ENCODE measurements at places on chromosomes 7 and 10.

GRCh38 chr10:7184660-7185366 is 226.0 kb downstream of the SFMBT2 start:
- no peak for DNase-seq

DNA sequence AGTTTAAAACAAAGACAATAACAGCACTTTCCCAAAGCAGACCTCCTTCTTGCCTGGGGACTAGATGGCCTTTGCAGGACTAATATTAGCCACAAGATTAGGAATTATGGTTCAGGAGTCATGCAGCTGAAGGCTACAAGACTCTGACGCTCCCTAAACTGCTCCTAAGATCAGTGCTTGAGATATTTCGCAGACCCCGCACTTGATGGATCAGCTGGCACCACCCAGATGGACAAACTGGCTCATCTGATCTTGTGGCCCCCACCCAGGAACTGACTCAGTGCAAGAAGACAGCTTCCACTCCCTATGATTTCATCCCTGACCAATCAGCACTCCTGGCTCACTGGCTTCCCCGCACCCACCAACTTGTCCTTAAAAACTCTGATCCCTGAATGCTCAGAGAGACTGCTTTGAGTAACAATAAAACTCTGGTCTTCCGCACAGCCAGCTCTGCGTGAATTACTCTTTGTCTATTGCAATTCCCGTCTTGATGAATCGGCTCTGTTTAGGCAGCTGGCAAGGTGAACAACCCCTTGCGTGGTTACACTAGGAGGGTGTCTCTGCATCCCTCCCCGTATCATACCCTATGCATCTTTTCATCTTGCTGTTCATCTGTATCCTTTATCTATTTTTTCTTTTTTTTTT is 26.9 kb upstream of the NRBF2 start:
- no peak for DNase-seq

DNA sequence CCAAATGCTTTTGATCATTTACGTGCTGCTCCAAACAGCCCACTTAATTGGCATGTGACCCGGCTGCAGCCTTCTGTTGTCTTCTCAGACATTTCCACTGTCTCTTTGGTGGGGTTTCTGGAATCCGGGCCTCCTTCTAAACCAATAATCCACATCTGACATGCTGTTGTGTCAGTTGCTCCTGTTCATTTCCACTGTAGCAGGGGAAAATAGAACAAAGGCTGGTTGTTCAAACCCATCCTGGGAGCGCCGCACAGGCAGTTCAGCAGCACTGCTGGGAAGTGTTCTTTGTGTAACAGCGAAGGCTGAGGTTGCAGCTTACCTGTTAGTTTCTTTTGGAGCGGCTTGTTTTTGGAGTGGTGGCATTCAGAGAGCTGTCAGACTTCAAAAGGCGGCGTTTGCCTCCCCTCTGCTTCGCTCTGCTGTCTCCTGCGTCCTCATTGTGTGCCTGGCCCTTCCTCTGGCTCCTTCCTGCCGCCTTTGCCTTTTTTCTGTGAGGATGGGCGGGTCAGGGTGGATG is 149.4 kb downstream of the SNX10 start:
- no peak for DNase-seq

DNA sequence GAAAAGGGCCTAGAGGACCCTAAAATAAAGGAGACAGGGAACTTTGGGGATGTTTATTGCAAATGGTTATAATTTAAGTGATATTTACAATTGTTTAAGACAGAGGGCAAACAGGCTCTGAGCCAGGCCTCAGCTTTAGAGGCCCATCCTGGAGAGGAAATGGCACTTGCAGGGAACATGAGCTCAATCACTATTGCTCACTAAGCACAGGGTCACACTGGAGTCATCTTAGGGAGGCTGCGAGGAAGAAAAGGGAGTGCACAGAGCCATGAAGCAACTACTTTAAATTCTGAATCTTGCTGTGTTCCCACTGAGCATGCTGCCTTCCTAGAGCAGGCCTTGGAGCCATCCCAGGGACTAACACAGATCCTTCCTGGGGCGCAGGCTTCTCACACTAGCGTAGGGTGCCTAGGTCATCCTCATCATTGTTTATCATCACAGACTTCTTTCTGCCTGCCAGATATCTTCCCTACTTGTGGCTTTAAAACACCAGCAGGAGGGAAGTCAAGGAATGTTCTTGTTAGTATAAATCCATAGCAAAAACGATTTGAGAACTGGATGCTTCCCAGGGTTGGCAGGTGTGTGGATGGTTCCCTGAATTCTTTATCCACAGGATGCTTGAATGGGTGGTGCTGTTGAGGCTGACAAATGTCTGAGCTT is 12.7 kb upstream of the DNAJB12 start:
- DNase-seq: no peak

GRCh38 chr7:48337012-48337621 is 165.9 kb downstream of the ABCA13 start:
- DNase-seq: no peak

- DNase-seq: no peak
Observed at GRCh38 chr10:126670895-126671261, 385 bp upstream of the C10orf90 start.

DNA sequence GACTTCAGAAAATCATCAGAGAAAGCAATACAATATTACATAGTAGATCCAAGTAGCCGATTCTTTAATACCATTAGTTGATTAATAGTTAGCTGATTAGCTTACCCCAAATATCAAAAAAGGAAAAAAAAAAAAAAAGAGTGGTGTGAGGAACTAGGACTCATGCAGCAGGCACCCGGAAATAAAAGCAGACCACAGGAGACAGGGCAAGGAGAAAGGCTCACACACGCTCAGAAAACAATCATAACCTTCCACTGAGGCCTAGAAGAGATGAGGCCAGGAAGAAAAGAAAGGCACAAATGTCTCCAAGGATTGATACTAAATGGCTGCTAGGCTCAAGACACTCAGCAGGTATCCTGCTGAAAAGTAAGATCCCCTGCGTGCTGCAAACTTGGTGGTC is 25.9 kb downstream of the TRDMT1 start:
- no peak for DNase-seq

- no peak for DNase-seq
Observed at GRCh38 chr7:151742713-151743480, 134.0 kb downstream of the PRKAG2 start.

DNA sequence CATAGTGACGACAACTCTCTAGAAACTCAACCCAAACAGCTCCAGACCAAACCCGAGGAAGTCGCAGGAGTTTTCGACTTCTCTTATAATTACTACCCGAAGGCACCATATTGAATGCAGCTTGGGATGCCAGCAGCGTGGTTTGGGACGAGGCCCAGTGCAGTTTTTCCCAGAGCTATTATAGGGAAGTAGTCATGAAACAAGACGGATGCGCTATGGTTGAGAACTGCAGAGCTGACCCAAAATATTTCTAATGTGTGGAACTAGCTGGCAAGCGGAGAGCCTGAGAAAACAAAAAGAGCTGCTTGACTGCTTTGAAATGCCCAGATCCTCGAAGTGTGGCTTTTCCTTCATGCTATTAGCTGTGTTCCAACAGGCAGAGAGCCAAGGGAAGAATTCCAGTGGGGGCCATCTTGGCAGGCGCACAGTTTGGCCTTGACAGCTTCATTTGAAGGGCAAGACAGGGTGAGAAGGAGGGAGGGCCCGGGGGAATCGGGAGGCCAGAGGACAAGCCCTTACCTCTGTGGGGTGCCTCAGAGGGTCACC is 122.7 kb downstream of the CUL2 start:
- no peak for DNase-seq

DNA sequence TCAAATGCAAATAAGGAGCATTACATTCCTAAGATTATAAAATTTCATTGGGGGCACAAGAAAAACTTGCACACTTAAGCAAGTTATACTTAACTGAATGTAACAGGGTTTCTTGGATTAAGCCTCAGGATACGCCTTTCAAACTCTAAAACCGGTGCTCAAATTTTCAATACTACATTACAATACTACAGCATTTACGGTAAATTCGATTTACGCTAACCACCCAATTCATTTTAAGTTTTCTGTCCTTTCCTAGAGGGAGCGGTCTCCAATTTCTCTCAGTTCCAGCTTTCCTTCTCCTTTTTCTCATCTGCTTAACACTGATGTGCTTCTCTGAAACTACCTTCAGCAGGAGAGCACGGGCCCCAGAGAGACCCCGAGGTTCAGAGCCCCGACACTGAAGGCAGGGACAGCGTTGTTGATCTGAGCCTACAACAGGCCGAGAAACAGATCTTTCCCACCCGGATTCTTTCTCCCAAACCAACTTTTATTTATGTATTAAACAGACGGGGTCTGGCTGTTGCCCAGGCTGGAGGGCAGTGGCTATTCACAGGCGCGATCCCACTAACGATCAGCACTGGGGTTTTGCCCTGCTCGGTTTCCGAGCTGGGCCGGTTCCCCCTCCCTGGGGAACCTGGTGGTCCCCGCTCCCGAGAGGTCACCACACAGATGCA is 798 bp downstream of the ZNF425 start:
- DNase-seq: no peak

DNA sequence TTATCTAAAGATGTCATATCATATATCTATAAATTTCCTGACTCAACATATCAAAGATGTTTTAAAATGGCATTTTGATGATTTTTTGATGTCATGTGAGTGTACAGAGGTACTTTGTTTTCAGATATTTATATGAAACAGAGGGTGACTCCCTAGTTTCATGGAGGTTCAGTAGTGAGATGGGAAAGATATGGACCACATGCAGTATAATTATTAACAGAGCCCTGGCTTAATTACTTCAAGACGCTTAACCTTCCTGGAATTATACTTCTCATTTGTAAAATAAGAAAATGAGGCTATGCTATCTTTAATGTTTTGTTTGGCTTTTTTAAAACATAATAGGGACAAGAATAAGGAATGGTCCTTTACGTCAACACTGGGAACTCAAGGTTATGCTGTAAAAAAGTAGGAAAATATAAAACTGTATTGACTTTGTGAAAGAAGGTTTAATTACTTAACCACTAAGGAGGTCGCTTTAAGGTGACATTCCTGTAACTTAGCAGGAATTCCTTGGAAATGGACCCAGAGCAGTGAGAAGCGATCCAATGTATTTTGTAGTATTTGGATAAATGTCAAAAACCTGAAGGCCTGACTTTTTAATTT is 821.0 kb upstream of the IGFBP3 start:
- no peak for DNase-seq

DNA sequence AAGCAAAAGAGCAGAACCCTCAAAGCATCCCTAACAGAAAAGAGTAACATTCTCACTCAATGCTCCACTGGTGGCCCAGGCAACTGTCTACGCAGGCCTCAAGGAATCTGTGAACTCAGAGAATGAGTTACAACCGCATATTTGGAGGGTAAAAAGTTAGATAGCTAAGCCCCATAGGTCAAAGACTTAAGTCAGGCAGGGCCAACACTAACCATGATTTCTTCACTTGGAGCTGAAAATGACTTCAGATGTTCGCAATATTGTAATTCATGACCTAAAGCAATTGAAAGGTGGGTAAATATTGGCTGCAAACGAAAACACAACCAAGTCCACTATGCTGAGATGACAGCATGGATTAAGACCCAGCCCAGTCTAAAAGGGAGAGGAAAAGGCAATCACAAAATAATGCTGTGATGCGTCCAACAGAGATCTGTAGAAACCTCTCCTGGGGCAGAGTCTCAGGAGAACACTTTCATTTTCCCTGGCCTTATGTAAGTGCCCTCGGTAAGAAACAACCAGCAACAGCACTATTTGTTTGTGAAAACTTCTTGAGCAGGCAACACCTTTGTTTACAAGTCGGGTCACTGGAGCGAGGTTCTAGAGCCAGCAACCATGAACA is 176.5 kb downstream of the TNS3 start:
- DNase-seq: no peak

- DNase-seq: no peak
Observed at GRCh38 chr10:88120599-88121333, 257.3 kb downstream of the PTEN start.

GRCh38 chr10:21260506-21261149 is 264.9 kb downstream of the SKIDA1 start:
- no peak for DNase-seq

DNA sequence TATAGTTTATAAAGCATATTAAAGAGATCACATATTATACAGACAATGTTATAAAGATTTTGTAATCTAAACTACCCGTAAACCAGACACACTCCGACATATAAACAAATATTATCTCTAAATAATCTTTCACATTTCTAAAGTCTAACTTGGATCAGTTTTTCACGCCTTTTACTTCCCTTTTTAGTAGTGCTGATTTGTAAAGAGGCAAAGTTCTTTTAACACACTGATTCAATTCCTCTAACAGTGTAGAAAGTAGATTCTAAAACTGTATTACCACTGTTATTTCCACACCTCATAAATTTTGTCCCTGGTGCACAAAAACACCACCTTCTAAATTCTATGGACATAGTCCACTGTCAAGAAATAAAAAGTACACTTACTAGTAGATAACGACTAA is 230.9 kb downstream of the DOCK4 start:
- no peak for DNase-seq

DNA sequence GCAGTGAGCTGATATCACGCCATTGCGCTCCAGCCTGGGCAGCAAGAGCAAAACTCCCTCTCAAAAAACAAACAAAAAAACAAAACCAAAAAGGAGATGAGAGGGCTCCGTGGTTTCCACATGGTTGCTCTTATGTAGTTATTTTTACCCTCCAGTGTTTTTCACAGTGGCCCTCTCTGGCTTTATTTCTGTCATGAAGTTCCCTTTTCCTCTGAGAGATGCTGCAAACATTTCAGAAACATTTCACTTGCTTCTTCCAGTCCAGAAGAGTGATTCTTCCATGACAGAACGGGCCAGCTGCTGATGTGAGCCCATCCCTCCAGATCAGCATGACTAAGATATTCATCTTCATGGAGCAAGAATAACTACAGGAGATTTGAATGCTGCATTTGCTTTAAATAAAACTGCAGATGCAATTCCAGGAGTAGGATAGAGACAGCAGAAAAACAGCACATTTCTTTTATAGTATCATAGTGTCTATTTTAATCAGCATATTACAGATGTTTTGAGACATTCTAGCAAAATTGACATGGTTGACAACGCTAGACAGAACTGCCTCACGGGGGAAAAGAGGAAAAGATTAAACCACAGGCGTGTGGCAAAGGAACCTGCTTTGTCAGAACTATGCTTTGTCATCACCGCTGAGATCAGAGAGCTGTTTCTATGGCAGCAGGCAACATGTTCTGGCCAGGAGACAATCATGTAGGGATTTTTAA is 40.3 kb downstream of the NRCAM start:
- DNase-seq: no peak

DNA sequence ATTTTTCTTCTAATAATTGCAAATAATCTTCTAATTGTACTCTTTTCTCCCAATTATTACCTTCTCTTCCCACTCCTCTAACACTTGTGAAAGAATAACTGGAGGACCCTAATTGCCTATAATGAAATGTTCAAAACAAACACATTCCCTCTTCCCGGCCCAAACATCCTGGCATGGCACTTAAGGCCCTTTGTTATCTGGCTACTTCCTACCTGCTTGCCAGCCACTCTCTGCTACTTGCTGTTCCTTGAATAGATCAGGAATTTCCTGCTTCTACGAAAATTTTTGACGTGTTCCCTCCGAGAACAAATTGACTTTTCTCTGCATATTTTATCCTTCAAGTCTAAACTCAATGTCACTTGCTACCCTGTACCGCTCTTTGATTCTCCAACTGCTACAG is 56.1 kb upstream of the NOBOX start:
- no peak for DNase-seq

GRCh38 chr10:273088-273487 is 137.8 kb downstream of the ZMYND11 start:
- DNase-seq: no peak

- no peak for DNase-seq
Observed at GRCh38 chr10:77259171-77259874, 378.3 kb downstream of the KCNMA1 start.

All from activated T-cell treated with anti-CD3 and anti-CD28 coated beads for 24 hours (primary cell).